SJSA1 (cell line): ENCODE measurements at places on chromosomes 7 and 10. TPM values are rescaled to one million over a fixed set of nuclear protein-coding genes. Genes with fewer than 3 reads are reported as not detected.

DNA sequence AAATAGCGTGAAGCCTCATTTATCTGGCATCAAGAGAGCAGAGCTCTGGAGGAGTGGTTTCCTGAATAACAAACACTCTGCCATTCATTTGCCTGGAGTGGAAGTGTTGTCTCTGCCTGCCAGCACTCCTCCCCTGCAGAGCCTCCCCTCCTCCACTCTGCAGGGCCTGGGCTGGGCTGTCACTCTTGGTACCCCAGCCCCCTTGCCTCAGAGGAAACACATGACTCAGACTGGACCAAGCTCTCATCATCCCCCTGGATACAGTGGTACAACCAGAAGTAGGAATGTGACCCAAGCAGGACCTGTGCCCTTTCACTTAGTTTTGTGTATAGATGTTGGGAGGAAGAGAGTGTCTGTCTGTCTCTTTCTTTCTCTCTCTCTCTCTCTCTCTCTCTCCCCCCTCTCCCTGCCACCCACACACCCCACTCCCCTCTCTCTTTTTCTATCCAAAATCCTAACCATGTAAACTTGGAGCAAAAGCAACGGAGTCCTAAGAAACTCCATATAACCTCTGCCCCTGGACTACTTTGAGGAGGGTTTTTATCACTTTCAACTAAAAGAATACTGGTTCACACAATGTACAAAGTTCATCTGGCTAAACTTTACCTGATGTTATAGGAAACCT lies 43.9 kb downstream of the DOCK4 start:
- no peak for DNase-seq
- H3K27me3 ChIP-seq: no peaks in the 10 kb centered on the region
- H3K4me3 ChIP-seq: no peak overlapping the region

DNA sequence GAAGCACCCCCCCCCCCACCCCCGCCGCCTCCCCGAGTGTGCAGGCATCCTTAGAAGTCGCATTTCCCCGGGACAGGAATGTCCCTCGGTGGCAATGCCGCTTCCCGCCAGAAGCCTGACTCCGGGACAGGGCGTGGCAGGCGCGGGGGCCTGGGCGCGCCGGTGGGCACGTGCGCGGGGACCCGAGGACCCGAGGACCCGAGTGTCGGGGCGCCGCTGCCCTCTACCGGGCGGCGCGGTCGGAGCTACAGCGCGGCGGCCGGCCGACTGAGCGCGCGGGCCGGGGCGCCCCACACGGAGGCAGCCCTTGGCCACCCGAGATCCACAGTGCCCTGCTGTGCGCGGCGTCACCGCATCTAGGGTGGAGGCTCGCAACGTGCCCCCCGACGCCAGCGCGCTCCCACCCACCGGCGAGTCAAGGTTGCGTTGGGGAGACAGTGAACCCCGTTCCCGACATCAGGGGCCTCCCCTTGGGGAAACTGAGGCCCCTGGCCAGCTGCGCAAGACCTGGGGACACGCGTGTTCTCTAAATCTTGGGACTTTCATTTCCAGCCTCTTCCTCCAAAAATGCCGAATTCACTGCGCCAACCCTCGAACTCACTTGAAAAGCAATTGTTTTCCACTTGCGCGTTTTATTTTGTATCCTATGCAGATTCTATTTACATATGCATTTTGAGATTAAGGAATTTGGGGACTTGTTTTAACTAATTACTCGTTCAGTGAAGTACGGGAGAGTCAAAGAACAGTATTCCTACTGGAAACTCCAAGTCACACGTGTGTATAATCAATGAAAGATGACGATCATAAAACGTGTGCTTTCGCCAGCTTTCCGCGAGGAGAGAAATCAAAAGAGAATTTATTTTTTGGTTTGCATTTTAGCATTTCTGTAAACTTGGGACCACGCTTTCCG lies 3.1 kb upstream of the CUX1 start:
- peak overlapping the region; percentile 90 for H3K4me3 ChIP-seq
- peaks cover 31% of the 10 kb centered on the region for H3K4me1 ChIP-seq
- peak; percentile 64 for DNase-seq
- H3K27ac ChIP-seq: 0 out of 2 replicates have a peak overlapping the region, but pooled peaks have one; percentile 23
- H3K27me3 ChIP-seq: 0 out of 2 replicates have a peak, but pooled peaks cover 4% of the 10 kb centered on the region

- H3K27me3 ChIP-seq: peaks cover 16% of the 10 kb centered on the region
- peaks cover 3% of the 10 kb centered on the region; the same call in 1 of the 2 replicates for H3K4me1 ChIP-seq
- H3K36me3 ChIP-seq: no peaks in the 10 kb centered on the region
- H3K27ac ChIP-seq: no peak overlapping the region
Measured at GRCh38 chr7:38625866-38626265, 5.3 kb downstream of the AMPH start.

DNA sequence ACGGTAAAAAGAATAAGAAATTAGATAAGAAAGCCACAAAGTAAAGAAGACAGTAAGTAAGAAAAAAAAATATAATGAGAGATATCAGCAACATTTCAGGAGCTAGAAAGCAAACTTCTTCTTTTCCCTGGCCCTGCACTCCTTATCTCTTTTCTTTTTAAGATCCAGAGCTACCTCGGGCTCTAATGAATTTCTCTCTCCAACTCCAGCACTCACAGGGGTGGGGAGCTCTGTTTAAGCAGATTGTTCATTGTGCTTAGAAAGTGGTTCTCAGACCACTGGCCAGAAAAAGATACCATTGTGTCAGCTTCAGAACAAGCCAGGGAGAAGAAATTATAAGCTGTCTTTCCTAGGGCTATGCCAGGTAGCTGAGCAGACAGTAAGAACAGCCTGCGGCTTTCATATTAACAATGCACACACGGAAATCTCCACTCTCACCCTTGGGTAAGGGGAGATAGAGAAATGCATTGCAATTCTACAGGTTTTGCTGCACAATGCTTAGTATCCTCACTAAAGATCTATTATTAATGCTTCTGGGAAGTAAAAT lies 19.3 kb downstream of the OR2F1 start:
- H3K27ac ChIP-seq: no peak overlapping the region
- H3K27me3 ChIP-seq: no peaks in the 10 kb centered on the region
- no peak for DNase-seq

- no peaks in the 10 kb centered on the region for H3K27me3 ChIP-seq
- H3K36me3 ChIP-seq: no peaks in the 10 kb centered on the region
- no peaks in the 10 kb centered on the region for H3K4me1 ChIP-seq
- no peak overlapping the region for H3K4me3 ChIP-seq
Measured at GRCh38 chr7:149885191-149886017, 11.6 kb downstream of the ATP6V0E2 start.

The WNT8B gene
- not detected in 2 replicates for total RNA-seq
